ENCODE measurements at places on chromosomes 2 and 18.

GRCh38 chr2:159944874-159945273 lies 117.5 kb downstream of the PLA2R1 start:
- DNase-seq = no peak

- DNase-seq = no peak
Measured at GRCh38 chr2:108212671-108213070, 27.1 kb upstream of the SULT1C3 start.

GRCh38 chr2:229273723-229274338 lies 2.7 kb upstream of the PID1 start:
- DNase-seq = peak; percentile 80

DNA sequence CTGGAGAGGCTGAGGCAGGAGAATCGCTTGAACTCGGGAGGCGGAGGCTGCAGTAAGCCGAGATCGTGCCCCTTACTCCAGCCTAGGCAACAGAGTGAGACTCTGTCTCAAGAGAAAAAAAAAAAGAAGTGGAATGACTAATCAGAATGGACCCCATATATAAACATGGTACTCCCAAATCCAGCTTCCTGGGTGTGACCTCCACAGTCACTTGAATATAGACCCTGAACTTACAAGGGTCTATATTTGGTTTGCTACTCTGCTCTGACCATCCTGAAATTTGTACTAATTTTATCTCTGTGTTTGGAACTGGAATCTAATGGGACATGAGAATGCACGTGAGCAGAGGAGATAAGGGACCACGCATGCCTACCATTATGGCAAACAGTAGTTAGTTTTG lies 275.0 kb downstream of the TNS1 start:
- no peak for DNase-seq

- no peak for DNase-seq
Measured at GRCh38 chr2:12178289-12179080, 432.1 kb downstream of the LPIN1 start.

DNA sequence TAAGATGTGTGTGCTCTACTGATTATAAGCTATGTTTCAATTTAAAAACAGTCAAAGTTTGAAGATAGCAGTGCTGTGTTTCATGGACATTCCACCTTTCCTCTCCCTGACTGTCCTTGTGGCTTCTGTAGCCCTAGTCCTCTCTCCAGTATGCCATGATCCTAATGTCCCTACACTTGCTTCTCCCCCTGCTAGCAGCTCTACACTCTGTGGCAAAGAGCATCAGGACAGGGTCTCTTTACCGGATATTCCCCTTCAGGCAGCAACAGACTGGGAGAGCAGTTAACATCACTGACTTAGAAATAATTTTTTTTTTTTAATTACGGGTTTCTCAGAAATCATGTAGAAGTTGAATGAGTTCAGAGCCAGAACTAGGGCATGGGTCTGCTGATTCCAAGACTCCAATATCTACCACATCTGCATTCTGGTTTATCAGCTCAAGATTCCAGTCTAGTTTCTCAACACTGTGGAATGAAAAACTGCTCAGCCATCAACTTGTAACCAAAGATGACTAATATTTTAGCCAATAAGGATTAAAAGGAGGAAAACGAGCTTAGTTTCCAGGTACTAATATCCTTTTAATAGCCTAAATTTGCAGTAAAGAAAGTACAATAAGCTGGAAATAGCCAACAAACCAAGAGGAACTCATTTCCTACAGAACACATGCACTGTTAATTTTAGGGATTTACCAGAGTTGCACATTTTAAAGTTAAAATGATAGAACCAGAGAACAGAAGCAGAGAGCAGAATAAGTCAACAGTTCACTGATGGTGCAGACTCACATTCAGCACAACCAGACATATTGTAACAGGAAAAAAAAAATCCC lies 45.2 kb downstream of the TMEM131 start:
- no peak for DNase-seq

DNA sequence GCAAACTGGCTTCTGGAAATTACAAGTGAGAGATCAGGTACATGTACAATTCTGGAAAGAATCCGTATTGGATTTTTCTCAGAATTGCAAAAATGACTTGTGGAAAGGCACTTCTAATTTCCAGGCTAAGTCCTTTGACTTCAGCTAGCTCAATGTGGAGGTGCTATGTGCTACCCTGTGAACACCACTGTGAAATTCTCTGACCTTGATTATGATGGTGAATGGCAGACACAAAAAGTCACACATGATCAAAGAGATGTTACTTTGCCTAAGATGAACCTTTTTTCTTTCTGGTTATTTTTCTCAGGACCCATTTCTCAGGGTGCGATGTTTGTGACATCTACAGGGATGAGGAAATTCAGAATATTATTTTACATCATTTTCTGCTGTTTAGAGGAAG lies 856.6 kb upstream of the VRK2 start:
- DNase-seq = no peak

DNA sequence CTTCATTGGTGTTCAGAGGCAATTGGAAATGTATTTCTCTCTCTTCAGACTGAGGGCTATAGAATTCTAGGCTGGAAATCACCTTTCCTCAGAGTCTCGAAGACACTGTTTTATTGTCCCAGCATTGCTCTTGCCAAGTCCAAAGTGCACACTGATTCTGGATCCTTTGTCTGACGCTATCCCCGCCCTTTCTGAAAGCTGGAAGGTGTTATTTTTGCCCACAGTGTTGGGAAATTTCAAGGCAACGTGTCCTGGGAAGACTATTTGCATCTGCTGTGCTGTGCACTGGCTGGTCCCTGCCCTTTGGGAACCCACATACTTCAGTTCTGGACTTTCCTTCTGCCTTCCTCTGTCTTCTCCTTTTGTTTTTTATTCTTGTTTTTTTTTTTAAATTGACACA lies 190.8 kb downstream of the SH3BP4 start:
- DNase-seq = no peak

DNA sequence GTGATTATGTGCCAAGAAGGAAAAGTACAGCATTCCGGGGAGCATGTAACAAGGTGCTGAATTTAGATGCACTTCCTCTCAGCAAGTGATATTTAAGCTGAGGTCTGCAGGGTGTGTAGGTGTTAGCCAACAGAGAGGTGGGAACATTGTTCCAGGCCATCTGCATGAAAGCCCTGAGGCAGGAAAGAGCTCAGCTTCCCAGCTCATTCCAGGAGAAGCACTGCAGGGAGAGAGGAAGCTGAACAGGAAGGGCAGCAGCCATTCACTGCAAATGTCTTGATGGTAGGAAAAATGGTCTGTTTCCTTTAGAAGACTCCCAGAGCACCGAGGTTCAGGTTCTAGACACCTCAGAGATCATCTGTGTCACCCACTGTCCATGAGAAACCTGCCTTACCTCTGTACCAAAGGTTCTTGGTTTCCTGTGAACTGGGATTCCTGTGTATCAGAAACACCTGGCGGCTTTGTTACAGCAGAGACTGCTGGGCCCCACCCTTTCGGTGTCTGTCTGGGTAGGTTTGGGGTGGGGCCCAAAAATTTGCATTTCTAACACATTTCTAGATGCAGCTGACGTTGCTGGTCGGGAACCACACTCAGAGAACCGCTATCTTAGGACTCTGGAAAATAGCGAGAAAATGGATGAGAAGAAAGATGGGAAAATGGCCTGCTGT lies 84.0 kb downstream of the RTN4 start:
- no peak for DNase-seq

DNA sequence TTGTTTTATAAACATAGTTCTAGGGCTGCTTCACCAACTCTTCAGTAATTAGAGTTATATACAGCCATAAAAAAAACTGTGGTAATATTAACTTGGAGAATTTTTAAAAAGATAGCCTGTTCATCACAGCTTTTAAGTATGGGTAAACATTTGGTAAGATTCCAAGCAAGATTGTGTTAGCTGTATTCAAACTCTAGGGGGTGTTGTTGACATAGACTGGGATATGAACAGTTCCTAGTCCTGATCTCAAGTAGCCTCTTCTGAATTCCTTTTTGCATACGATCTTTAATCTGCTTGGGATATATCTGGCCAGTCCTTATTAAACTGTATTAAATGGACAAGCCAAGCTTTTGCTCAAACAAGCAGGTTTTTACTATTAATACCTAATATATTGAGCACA lies 13.4 kb downstream of the NOP58 start:
- DNase-seq = peak; percentile 48

- no peak for DNase-seq
Measured at GRCh38 chr18:79460481-79461300, 65.0 kb downstream of the NFATC1 start.

DNA sequence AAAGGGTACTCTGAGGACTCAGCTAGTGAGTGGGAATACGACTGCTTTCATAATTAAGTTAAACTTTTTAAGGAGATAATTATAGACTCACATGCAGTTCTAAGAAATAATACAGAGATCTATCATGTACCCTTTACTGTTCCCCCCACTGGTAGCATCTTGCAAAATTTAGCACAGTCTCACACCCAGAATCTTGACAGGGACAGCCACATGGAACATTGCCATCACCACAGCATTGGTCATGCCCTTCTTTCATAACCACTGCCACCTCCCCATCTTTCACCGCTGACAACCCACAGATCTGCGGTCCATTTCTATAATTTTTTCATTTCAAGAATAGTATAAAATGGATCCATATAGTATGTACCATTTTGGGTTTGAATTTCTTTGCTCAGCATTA lies 37.8 kb downstream of the ARHGEF4 start:
- no peak for DNase-seq

DNA sequence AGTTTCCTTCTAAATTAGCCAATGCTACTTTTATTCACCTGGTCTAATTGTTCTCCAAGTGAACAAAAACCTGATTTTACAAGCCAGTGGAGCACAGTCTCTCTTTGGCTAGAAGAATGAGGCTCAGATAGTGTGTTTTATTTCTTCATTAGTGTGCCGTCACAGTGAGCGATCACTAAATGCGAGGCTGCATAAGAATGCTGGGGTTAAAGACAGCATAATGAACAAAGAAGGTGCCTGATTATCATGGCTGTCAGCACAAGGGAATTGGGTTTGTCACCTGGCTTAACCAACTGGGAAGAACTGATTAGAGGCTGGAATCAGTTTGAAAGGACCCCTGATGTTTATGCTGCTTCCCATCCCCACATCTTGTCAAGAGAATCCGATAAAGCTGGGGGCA lies 76.4 kb downstream of the EPHA4 start:
- no peak for DNase-seq

DNA sequence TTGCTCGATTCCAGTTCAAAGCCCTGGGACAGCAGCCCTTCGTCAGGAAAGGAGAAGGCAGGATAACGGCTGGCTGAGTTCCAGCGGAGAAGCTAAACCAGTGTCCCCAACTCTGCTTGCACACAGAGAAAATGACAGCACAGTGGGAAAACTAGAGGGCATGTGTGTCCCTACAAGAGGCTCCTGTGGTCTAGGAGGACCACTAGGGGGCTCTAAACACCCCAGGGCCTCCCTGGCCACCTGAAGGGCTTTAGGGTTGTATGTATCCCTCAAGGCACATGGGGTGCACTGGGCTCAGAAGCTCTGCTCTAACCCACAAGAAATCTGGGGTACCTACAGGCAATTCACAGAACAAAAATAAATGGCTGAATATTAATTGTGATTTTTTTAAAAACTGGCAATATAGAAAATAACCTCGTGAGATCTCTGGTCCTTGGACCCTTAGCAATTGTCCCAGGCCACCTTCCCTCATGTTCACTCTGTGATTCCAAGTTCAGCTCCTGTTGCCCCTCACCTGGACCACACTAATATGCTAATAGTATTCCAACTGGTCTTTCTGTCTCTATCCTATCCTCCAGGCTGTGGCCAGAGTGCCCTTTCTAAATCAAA lies 17.5 kb downstream of the STAT1 start:
- DNase-seq = no peak

- no peak for DNase-seq
Measured at GRCh38 chr2:72949642-72950041, 32.3 kb downstream of the EMX1 start.

- no peak for DNase-seq
Measured at GRCh38 chr2:127326289-127326945, 32.5 kb upstream of the ERCC3 start.

DNA sequence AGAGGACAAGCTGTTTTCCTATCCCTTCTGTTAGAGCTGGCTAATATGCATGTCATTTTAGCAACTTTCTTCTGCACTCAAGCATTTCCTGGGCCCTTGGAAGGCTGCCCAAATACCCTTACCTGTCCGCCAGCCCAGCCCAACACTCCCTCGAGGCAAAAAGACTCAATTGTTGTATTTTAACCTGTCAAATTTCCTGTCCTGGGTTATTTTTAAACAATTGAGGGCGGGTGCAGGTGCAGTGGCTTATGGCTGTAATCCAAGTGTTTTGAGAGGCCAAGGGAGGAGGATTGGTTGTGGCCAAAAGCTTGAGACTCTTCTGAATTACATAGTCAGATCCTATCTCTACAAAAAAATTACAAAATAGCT lies 125.0 kb upstream of the ARHGAP28 start:
- peak; percentile 24 for DNase-seq

DNA sequence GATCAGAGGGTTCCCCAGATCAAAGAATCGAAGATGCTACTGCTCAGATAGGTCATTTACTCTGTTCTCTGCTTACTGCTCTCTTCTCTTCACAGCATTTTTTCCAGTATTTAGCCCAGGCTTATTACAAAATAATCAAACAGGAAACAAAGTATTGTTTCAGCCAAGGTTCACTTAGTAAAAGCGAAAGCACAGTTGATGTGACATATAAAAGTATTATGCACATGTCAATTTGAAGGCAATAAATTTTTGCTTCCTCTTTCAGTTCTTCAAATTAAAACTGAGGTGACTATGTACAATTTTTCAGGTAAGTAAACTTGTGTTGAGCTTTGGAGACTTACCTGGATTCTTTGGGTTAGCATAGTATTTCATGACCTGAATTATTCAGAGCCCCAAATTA lies 262.8 kb upstream of the CHST9 start:
- no peak for DNase-seq

DNA sequence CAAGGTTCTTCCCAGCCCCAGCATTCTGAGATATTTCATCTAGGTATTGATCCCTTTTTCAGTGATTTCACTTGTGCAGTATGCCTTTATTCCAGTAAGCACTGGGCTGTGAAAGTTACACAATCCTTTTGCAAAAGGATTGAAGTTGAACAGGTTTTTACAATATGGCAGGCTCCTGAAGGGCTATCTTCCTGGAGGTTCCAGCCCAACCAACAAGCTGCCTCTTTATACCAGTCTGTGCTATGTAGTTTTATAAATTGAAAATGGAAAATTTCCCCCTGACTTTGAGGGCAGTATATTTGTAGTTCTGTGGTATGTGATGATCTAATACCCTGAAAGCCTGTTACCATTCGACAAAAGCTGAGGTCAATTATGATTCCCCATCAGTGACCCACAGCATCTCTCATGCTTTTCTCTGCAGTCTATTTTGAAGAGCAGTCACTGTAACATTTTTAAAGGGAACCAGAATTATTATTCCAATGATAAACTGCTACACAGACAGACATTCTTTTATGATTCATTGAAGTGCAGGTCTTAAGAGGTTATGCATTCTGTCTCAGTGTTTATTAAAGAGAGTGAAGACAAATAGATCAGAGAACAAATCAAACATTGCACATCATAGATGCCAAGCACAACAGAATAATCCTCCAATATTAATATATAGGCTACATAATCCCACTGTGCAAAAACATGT lies 35.2 kb upstream of the STPG4 start:
- no peak for DNase-seq

- DNase-seq = no peak
Measured at GRCh38 chr2:224210286-224211180, 171.4 kb upstream of the SERPINE2 start.

GRCh38 chr2:105937498-105938097 lies 192.9 kb downstream of the NCK2 start:
- DNase-seq = no peak

- no peak for DNase-seq
Measured at GRCh38 chr18:75063615-75064512, 145.1 kb downstream of the PTGR3 start.

All from NCI-H1105 treated with DMSO at 0.1 percent for 48 hours (cell line).